ENCODE measurements at places on chromosomes 12 and 14.

- no peak for ATAC-seq
These were observed 89.9 kb downstream of the TAOK3 start for GRCh38 chr12:118282767-118283166.

DNA sequence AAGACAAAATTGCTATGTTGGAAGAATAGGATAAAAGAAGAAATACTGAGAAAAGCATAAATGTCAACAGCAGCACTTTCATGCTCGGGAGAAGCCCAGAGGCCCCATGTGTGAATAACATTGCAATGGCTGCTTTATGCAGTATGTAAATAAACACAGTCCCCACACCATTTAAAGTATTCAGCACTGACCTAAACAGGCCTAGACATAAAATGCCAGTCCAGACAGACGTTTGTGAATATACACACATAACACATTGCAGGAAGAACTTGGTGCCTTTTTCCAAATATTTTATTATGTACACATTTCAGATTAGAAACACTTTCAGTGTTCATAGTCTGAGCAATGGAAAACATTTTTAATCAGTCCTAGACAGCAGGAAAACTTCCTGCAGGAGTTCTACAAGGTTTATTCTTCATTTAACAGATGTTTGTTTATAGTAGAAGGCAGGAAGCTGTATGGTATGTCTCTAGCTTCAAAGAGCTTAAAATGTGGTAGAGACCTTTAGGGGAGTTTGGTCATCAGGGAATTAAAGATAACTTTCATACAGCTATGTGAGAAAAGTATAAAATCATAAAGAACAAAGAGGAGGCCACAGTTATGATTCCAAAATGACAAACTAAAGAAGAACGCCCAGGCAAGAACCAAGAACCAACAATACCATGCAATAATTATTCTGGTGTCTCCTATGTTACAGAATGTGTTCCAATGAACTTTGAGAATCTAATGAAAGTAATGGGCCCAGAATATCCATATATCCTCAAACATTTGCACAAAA lies 30.6 kb upstream of the SLC38A2 start:
- ATAC-seq, result no peak

DNA sequence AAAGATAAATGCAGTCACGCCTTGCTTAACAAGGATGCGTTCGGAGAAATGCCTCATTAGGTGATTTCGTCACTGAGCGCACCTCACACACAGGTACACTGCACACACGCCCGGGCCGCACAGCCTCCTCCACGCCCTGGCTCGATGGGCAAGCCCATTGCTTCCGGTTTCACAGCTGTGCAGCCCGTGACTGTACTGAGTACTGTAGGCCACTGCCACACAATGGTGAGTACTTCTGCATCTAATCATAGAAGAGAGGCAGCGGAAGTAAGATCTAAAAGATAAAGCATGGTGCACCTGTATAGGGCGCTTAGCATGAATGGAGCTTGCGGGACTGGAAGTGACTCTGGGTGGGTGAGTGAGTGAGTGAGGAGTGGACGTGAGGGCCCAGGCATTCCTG lies 4.3 kb downstream of the RIMBP2 start:
- no peak for ATAC-seq

DNA sequence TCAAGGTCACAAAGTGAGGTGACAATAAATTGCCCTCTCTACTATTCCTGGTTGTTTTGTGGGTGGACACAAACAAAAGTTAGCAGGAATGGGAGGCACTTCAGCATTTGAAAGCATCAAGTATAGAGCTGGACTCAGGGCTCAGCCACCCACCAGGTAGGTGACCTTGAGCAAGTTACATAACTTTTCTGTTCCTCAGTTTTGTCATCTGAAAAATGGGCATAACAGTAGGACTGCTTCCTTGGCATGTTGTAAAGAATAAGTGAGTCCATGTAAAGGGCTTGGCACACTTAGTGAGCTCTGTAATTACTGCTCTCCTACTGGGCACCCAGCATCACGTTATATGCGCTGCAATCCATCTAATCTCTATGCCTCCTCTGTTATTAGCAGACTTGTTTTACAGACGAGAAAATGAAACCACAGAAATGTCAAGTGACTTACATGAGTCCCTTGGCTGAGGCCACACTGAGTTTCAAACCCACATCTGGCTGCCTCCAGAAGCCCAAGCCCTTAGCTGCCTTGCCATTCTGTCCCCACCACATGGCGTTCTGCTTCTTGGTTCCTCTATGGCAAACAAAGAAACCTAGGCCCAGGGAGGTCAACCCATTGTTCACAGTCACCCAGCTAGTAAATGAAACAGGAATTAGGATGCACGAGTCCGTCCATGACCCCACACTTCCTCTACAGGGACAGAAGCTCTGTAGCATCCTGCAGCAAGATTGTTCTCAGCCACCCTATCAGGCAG lies 63.2 kb upstream of the SLC24A4 start:
- no peak for ATAC-seq

- ATAC-seq, result no peak
These were observed 21.8 kb upstream of the EGLN3 start for GRCh38 chr14:33972583-33973081.

- ATAC-seq, result no peak
These were observed 7.5 kb upstream of the MSI1 start for GRCh38 chr12:120376416-120376815.

- ATAC-seq, result peak; percentile 26
These were observed 93.7 kb downstream of the B4GALNT3 start for GRCh38 chr12:553216-554000.

GRCh38 chr14:101826351-101826750 lies 64.8 kb downstream of the PPP2R5C start:
- no peak for ATAC-seq

DNA sequence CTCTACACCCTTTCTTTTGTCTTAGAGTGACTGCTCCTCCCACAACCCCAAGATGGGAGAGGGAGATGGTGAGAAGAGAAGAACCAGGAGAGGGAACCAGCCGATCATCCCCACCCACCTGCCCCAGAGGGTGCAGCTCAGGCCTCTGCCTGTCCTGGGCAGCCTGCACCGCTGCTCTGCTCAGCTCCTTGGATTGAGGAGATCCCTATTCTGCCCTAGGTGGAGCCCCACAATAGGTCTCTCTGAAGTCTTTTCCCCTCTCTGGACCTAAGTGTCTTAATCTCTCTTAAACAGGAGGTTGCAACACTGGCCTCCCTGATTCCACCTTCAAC lies 2.2 kb downstream of the ANKRD33 start:
- ATAC-seq, result no peak

DNA sequence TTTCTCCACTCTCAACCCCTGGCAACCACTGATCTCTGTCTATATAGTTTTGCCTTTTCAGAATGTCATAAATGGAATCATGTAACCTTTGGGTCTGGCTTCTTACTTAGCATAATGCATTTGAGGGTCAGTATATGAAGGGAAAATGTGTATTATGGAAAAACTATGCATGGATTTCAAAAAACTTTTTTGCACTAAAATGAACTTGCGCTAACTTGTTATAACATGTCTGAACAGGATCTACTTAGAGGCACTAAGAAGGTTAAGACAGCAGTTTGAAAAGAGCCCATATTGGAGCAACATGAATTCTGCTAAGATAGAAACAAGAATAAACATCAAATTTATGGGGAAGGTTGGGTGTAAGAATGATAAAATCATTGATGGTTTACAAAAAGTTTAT lies 29.1 kb downstream of the SLC39A9 start:
- no peak for ATAC-seq

GRCh38 chr12:45232756-45233372 lies 17.0 kb downstream of the ANO6 start:
- peak; percentile 75 for ATAC-seq

DNA sequence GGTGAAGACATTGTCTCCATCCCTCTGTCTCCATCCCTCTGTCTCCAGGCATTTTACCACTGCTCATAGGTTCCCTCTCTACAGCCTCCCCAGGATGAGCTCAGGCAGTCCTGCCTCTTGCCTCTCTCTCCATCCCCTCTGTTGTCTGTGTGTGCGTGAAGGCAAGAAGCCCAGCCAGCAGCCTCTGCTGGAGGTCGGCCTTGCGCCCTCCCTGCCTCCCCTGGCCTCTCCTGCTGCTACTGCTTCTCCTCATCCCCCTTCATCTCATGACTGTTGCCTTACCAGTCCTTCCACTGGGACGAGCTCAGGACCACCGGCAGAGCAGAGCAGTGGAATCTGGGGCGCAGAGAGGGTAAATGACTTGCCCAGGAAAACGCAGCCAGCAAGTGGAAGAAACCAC lies 3.2 kb downstream of the KRT80 start:
- ATAC-seq, result no peak

DNA sequence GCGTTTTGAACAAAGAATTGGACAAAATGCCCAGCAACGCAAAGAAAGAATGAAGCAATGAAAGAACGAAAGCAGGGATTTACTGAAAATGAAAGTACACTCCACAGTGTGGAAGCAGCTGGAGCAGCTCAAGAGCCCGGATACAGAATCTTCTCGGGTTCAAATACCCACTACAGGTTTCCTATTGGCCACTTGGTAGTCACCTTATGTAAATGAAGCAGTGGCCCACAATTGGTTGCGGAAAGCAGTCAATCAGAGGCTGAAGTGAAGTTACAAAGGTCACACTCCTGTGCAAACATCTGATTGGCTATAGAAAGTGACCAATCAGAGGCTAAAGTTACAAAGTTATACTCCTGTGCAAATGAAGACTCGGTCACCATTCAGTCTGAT lies 15.0 kb upstream of the PPP1R13B start:
- ATAC-seq, result no peak

- no peak for ATAC-seq
These were observed 284.4 kb upstream of the CRY1 start for GRCh38 chr12:107377596-107378385.
